Panc1 (cell line): ENCODE measurements at places on chromosomes 5 and 9. TPM values are rescaled to one million over a fixed set of nuclear protein-coding genes. Genes with fewer than 3 reads are reported as not detected.

DNA sequence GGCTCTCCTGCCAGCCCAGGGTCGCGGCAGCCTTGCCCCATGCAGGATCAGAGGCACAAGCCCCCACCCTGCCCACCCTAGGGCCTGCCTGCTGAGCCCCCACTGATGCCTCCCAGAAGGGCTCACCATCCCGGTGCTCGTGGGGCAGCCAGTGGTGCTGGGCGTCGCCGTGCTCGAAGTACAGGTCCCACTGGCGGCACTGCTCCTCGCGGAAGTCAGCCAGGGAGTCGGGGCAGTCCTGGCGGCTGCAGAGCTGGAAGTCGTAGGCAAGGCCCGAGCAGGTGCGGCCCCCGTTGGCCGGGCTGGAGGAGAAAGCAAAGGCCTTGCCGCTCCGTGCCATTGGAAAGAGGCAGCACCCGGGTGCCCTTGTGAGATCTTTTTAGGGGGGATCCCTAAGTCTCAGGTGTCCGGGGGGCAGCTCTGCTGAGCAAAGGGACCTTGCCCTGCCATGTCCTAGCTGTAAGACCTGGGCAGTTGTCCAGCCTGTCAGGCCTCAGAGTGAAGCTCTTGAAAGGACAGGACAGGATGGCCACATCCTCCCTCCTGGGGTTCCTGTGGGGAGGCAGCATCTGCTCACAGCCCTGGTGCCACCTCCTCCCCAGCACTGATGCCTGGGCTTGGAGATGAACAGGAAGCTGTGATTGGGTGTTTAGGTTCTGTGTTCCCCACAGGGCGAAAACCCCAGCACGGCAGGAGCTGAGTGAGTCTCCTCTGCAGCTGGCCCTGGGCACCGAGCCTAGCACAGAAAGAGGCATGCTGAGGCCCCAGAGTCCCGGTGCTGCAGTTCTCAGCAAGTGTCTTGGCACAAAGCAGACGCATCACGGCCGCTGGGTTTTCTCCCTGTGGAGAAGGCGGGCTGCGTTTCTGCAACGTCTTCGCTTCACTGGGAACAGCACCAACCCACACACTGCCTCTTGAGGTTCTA lies 77.7 kb downstream of the ZNF354C start:
- DNase-seq: no peak

Gene IL7R
- total RNA-seq: 0.90 TPM

DNA sequence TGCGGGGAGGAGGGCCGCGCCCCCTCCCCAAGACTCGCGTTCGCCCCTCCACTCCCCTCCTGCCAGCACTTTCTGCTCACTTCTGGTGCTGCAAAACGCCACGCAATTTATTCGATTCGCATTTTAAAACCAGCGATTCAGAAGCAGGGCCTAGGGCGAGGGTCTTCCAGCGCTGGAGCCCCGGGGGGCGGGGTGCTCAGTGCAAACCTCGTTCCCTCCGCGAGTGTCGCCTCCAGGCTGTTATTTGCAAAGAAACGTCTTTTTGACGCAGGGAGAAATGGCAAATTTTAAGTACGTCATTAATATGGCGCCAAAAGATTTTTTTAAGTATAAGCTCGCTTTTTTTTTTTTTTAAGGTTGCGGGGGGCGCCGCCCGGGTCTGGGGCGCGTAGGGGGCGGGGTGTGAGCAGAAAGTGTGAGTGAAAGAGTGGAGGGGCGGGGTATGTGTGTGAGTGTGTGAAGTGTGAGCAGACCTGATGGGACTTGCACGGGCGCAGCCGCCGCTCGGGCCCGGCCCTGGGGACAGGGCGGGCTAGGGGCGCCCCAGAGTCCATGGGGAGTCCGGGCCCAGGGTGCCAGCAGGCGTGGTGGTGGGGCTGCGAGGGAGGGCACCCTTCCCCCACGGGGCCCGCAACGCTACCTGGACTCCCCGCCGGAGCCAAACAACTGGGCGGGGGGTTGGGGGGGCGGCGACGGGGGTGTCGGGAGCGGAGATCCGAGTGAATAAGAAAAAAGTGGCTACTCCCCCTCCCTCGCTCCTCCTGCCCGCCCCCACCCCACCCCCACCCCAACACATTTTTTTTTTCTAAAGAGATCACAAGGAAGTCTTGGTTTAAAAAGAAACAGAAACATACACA lies at the start of gene JADE2:
Gene JADE2 (plus strand): TSS at position 845 of the 857 bp plus-strand sequence. CDS start 10,188 bp downstream, outside the sequence.
- DNase-seq: no peak

Gene PCDHGA2
- 0.05 TPM for total RNA-seq

GRCh38 chr9:93128011-93128714 lies 5.9 kb downstream of the NINJ1 start:
- DNase-seq: no peak

Gene IRX4
- total RNA-seq: 0.18 TPM

Gene PCDHGA9
- total RNA-seq: 0.15 TPM
